Stimulated activated CD8-positive, alpha-beta memory T cell treated with anti-CD3 and anti-CD28 coated beads, Interleukin-7, amount 100 ng/mL, for 48 hours (primary cell): ENCODE measurements at places on chromosomes 3 and 15.

- DNase-seq: no peak
These were observed 34.1 kb downstream of the CGNL1 start for GRCh38 chr15:57410373-57410772.

GRCh38 chr3:11720304-11720898 lies 76.7 kb upstream of the VGLL4 start:
- DNase-seq: peak; percentile 27

DNA sequence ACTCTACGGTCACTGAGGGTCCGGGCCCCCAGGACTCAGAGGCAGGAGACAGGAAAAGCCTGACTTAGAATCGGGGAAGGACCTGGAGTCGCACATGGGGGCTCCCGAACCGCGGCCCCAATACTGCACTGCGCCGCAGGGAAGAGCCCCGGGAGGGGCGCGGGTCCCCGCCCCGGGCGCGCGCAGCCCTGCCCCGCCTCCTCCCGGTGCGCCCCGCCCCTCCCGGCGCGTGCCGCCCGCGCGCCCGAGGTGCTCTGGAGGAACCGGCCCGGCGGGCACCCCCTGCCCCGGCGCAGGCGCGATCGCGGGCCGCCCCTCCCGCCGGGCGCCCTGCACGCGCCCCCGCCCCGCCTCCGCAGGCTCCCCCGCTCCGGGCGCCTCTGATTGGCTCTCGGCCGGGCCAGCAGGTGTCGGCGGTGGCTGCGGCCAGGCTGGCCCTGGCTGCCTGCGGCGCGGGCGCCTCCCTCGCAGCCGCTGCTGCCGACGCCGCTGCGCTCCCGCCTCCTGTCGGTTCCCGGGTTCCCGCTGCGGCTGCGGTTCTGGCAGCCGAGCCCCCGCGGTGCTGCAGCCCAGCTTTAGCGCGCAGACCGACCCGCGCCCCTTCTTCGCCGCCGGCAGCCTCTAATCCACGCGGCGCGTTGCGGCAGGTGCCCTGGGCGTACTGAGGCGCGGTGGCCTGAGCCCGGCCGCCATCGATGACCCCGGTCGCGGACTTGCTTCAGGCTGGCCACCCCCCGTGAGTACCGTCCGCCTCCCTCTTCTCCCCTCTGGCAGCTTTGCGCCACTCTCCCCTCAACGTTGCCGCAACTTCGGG lies at the start of gene MYRIP:
TSS of gene MYRIP (plus strand) at position 429 of the 814 bp plus-strand sequence. CDS start 91,208 bp downstream, outside the sequence.
- DNase-seq: no peak

GRCh38 chr3:45679805-45680204 lies 9.4 kb upstream of the SACM1L start:
- no peak for DNase-seq

GRCh38 chr3:186315581-186316354 lies 46.3 kb downstream of the DGKG start:
- DNase-seq: no peak

GRCh38 chr3:149486726-149487125 lies 12.2 kb downstream of the TM4SF4 start:
- no peak for DNase-seq

- DNase-seq: no peak
These were observed 79.3 kb downstream of the AQP9 start for GRCh38 chr15:58217460-58217859.

GRCh38 chr15:29998033-29998432 lies 84.7 kb upstream of the GOLGA8J start:
- no peak for DNase-seq

- no peak for DNase-seq
These were observed 32.1 kb downstream of the RBMS3 start for GRCh38 chr3:29312960-29313452.

- DNase-seq: no peak
These were observed 891 bp downstream of the EXOG start for GRCh38 chr3:38497031-38497430.

DNA sequence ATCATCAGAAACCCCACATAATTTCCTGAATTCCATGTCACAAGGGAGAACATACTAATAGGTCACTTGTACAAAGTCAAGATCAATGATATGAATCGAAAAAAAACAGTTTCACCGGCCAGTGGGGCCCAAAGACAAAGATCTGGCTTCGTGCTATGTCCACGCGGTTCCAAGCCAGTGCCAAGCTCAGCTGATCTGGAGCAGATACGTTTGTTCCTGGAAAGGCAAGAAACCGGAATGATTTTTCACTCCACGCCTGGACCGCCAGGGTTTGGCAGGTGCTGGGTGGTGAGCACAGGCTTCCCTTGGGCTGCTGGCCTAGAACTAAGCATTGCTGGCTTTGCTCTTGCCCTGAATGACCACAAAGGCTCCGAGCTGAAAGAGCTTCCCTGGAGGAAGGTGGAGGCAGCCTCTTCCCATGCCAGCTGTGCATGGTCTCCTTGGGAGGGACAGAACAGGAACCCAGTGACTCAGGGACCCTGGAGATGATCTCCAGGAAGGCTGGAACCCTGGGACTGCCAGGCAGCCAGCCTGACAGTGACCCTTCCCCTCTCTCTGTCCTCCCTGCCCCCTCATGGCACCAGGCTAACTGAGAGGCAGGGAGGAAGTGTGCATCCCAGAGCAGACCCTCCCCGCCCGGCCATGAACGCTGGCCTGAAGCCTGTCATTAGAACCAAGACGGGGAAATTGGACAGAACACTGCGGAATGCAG lies 40.9 kb downstream of the TRPM1 start:
- no peak for DNase-seq

DNA sequence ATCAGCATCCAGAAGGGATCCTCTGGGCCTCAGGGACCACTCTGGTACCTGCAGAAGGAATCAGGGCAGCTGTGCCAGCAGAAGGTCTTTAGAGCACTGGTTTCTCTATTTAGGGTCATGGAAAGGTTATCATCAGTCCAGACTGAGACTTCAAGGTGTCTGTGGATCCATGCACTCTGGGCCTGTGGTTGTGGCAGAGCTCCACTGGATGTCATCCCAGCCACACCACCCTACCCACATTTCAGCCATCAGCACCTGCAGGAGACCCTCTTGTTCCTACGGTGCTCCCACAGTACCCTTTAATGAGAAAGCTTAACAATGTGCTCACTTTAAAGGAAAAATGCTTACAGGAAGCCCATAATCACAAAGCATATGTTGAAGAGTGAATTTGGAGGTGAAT lies 603.4 kb upstream of the CCDC54 start:
- DNase-seq: no peak

DNA sequence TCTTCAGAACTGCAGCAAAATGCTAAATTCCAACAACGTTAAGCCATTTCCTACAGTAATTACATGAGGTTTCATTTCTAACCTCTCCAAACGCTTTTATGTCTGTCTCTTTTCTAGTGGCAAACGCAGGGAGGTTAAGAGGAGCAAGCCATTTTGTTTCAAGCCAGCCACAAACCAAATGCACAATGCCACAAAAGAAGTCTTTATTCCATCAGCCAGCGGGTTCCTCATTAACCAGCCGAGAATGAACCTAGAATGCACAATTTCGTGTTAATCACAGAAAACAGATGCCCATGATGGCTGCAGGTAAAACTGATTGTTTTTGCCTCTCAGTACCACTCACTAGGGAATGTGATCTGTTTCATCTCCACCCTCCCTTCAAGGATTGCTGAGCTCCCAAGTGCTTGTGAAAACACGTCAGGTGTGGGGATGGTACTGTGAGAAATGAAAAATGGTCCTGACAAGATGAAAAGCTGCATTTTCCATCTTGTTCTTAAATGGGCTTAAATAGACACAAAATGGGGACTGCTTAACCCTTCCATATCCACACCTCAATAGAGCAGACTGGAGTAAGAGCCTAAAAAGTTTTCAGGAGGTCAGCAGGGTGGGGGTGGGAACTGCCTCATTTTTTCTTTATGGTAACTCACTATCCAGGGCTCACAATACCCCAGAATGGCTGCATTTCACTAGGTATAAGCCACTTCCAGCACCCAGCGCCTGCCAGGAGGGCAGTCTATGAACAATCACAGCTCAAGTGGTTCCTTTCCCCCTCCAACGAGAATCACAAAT lies 277.1 kb downstream of the MAGI1 start:
- no peak for DNase-seq

GRCh38 chr3:58334506-58334884 lies 1.8 kb downstream of the PXK start:
- DNase-seq: no peak

- no peak for DNase-seq
These were observed 54.9 kb downstream of the DCUN1D1 start for GRCh38 chr3:182925330-182925943.

- no peak for DNase-seq
These were observed 667.0 kb downstream of the FHIT start for GRCh38 chr3:60584250-60584649.
